Forelimb muscle (tissue), 1 donor: ENCODE measurements at places on chromosomes 5 and 9. TPM values are rescaled to one million over a fixed set of nuclear protein-coding genes. Genes with fewer than 3 reads are reported as not detected.
A peak's percentile ranks its signal among the peaks of the same experiment; 100 is the strongest.

DNA sequence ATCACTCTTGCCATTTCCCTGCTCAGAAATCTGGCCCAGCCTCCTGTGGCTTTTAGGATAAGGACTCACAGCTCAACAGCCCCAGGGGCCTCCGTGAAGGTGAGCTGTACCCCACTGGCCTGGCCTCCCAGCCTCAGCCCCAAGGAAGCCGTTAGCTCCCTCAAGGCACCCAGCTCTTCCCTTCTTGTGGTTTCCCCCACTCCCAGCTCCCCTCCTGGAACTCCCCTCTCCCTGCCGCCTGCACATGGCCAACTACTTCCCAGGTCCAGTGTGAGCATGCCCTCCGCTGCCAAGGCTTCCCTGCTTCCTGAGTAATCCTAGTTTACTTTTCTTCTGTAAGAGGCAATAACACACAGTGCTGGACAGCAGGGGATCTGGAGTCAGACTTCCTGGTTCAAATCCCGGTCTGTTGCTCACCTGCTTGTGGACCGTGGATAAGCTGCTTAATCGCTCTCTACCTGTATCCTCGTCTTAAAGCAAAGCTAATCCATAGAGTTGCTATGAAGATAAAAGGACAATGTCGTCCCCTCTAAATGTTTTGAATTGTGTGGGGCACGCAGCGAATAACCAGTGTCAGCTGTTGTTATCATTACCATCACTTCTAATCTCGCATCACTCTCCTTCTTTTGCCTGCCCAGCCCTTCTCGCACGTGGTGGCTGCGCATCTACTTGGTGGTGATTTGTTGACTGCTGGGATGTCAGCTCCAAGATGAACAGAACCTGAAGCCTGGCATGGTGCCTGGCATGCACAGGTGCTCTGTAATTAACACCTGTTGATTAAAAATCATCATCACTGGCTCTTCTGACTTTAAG, 86.6 kb downstream of the C5orf15 start:
- DNase-seq, result no peak

Gene PKD2L2
- polyA plus RNA-seq, result 0.83 TPM

Gene PCDHA1
- 0.10 TPM for polyA plus RNA-seq

- DNase-seq, result no peak
These were observed 113.4 kb upstream of the CNTLN start for GRCh38 chr9:17021387-17021970.

DNA sequence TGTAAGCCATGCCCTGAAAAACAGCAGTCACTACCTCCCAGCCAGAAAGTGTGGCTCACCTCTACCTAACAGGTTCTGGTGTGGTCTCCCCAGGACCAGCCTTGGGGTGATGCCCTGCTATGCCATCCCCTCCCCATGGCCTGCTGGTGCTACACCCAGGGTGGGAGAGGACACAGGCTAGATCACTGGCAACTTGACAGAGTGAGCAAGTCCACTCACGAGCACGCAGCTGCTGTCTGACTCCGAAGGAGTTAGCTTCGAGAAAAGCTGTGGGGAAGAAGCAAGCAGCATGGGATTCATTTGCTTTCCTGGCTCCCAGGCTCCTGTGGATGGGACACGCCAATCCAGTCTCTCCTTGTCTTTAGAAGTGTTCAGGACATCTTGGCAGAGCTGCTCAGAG, 102.2 kb downstream of the COL5A1 start:
- no peak for DNase-seq

DNA sequence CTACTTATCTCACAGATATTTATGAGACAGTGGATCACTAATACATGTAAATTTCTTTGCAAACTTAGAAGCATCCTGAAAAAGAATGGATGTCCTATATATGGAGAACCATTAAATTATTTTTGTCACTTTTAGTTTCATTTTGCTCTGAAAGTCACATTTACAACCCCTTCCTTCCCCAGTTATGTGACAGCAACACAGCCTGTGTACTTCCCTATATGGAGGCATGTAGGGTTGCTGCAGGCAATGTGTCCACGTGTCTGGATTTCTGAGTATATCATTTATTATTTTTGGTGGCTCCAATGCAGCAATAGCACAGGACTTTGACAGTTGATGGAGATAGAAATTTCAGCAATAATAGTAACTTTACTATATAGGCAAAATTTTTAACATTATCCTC, 156.4 kb downstream of the ST8SIA4 start:
- DNase-seq, result no peak

Gene CTNNAL1
- 28.6 TPM for polyA plus RNA-seq

DNA sequence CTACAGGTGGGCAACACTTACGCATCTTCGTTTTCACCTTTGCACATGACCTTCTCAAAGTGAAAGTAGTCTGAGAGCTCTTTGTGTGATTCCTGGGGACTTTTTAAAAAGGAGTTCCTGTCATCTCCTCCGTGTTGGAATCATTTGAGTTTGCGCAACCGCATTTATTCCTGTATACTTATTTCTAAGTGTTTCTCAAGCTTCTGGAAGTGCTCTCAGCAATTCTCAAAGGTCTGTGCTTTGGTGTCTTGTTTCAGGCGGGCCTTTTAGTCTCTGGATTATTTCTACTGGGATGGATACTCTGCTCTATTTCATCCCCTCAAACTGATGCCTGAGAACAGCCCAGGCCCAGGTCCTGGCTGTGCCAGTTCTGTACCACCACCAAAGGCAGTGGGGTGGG, 226.5 kb upstream of the TUT7 start:
- DNase-seq, result peak; percentile 78

Gene UBE2QL1
- 3.1 TPM for polyA plus RNA-seq

Gene IFNA21
- polyA plus RNA-seq, result not detected

DNA sequence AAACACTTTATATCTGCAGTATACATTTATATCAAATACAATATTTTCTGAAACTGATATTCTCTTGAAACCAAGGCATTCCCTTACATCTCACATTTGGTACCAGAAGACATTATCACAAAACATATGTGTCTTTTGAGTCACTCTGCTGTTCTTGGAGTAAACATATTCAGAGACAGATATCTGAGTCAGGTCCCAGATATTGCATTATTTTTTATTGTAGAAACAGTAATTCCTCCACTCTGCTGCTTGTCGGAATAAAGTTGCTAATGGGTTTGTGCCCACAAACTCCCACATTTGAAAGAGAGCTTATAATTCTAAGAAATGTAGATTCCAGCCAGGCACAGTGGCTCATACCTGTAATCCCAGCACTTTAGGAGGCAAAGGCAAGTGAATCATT, 261.1 kb upstream of the DAPK1 start:
- no peak for DNase-seq

GRCh38 chr9:120712539-120713031, 1.7 kb downstream of the MEGF9 start:
- DNase-seq, result no peak
